ENCODE measurements at places on chromosomes 2 and 18.

- DNase-seq: no peak
These were observed 99.7 kb upstream of the KLHL29 start for GRCh38 chr2:23285091-23285800.

- no peak for DNase-seq
These were observed 4.7 kb upstream of the GLS start for GRCh38 chr2:190875891-190876290.

GRCh38 chr2:63866009-63866709 lies 24.5 kb downstream of the UGP2 start:
- no peak for DNase-seq

- no peak for DNase-seq
These were observed 145.6 kb downstream of the ANKRD44 start for GRCh38 chr2:197165020-197165419.

- DNase-seq: no peak
These were observed 42.9 kb upstream of the EML6 start for GRCh38 chr2:54680397-54681041.

DNA sequence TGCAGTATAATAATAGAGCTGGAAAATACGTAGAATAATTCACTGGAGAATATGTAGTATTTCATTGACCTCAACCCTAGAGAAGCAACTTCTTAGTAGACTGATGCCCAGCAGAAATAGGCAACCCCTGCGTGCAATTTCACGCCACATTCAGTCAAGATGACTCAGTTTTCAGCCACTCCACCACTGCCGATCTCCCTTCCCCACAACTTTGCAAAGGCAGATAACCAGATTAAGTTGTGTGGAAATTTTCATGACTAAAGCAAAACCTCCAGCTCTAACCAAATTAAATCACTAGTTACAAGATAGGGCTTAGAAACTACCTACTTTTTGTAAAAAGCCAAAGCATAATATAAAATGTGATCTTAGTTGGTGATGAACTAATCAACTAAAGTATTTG lies 63.3 kb upstream of the STK17B start:
- no peak for DNase-seq

DNA sequence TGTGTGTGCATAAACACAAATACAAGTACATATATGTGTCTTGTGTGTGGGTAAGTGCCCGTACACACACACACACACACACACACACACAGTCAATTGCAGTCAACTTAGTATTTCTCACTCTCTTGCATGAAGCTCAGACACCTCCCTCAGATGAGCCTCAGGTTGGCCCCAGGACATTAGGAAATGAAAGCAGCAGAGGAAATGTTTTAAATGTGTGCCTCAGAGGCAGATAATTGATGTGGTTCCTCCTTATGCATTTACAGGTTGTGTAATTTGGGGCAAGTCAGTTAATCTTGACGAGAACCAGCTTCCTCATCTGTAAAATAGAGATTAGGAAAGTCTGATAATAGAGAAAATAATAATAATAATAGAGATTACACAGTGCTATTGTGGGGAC lies 814.0 kb upstream of the ID2 start:
- DNase-seq: no peak

GRCh38 chr2:115190459-115190858 lies 748.0 kb downstream of the DPP10 start:
- no peak for DNase-seq

DNA sequence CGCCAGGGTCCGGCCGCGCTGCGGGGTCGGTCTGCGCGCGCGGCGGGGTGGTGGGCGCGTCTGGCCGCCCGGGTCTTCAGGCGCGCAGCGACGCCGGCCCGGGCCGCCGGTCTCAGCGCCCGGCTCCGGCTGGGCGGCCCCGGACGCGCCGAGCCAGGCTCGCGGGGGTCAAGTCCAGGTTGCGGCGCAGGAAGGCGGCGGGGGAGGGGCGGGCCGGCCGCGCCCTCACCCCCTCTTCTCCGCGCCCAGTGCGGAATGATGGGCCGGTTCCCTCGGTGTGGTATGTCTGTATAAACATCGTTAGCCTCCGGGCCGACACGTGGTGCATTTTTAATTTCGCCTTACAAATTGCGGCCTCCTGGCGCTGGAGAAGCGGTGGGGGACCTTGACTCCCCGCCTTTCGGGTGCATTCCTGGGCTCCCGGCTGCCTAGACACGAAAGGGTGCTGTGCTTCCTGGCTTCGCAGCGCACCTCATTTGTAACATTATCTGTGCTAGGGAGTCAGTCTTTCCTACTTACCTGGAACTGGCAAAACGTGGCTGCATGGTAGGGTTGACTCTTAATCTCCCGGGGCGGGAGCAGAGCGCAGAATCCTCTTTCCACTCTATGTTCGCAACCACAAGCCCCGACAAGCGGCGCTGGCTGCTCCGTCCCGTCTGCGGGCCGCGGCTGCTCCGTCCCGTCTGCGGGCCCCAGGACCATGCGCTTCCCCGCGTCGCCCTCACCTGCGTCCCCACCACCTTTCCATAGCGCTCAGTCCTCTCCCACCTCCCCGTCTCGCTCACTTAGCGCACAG lies 69.0 kb downstream of the CTAGE1 start:
- DNase-seq: peak; percentile 89

DNA sequence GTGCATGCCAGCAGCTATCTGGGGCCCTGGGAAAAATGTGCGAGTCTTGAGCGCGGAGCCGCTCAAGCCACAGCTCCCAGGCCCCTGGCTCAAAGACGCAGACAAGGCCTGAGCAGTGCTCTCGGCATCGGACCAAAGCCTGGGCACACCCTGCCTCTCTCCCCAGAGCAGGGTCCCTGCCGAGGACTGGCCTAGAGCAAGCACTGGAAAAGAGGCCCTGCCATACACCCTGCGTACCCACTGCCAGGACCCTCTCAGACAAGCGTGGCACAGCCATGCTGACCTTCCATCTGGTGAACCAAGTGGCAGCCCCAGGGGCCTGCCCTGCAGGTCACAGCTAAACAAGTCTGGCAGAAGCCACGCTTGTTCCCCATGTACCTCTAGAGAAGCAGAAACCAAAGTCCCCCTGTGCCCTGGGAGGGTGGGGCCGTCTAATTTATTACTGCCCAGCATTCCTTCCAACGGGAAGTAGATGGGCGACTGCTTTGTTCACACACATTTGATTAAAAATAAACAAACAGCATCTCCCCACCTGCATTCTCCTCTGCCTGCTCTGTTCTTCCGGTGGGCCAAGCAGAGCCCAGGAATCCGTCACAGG lies 14.0 kb downstream of the STK25 start:
- DNase-seq: peak; percentile 13

DNA sequence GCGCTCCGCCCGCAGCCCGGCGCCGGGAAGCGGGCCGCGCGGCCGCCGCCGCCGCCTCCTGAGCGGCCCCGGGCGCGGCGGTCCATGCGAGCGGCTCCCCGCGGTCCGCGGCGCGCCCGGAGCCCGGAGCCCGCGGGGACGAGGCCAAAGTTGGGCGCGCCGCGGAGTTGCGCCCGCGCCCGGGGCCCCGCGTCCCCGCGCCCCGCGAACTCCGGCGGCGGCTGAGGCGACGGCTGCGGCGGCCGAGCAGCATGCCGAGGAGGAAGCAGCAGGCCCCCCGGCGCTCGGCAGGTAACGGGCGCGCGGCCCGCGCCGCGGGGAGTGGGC lies 992 bp downstream of the TSHZ1 start:
- DNase-seq: no peak

GRCh38 chr18:43961722-43962121 lies 684.4 kb upstream of the SYT4 start:
- DNase-seq: no peak

DNA sequence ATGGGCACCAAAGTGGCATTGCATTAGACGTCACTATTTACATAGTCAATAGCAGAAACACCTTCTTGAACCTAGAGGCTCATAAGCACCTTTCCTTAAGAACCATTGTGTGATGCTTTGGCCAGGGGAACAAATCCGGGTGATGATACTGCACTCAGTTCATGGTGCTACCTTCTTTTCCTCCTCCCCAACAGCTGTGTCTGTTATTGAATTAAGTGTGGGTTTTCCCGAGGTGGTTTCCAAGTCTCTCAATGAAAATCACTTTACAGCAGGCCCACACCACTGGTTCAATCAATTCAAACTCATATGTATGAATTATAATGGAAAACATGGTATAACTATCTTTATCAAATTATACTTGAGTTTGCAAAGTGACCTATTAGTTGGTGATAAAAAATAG lies 9.3 kb upstream of the EFEMP1 start:
- DNase-seq: no peak

DNA sequence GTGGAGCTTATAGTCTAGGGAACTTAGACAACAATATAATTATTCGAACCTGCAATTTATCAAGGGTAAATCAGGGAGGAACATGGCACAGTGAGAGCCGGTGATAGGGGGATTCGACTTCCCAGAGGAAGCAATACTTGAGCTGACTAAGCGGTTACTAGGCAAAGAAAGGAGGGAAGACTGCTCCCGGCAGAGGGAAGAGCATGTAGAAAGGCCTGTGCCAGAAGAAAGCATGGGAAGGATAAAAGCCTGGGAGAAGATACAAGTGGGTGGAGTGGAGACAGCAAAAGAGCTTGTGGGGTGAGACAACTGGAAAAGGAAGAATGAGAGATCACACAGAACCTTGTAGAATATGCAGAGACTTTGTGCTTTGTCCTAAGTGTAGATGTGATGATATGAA lies 93.3 kb downstream of the MARCHF4 start:
- no peak for DNase-seq
